ENCODE measurements at places on chromosomes 5 and 9. TPM values are rescaled to one million over a fixed set of nuclear protein-coding genes. Genes with fewer than 3 reads are reported as not detected.

The PCDHGA8 gene
- 0.06 TPM for total RNA-seq

The DNAI1 gene
- 0.08 TPM for total RNA-seq

The GRXCR2 gene
- total RNA-seq, result not detected

The GPR150 gene
- 0.18 TPM for total RNA-seq

The HTR1A gene
- total RNA-seq, result not detected

The PCDHGB2 gene
- total RNA-seq, result 0.08 TPM

The SPATA31A3 gene
- total RNA-seq, result not detected

The PCDHGA10 gene
- not detected for total RNA-seq

The FOXI1 gene
- not detected for total RNA-seq

The IFNA13 gene
- total RNA-seq, result not detected

The CCL28 gene
- 0.18 TPM for total RNA-seq

The ADAMTSL1 gene
- not detected for total RNA-seq

The BARHL1 gene
- total RNA-seq, result not detected

The TTC16 gene
- total RNA-seq, result not detected

The MARCOL gene
- total RNA-seq, result not detected

The SPAG8 gene
- total RNA-seq, result 0.58 TPM

The SLC24A2 gene
- not detected for total RNA-seq

The HAVCR2 gene
- total RNA-seq, result 0.39 TPM

The ANKRD34B gene
- total RNA-seq, result 0.18 TPM

The WDR31 gene
- 0.95 TPM for total RNA-seq

The TTC23L gene
- total RNA-seq, result 0.70 TPM

The CCL19 gene
- not detected for total RNA-seq

The IL31RA gene
- 1.3 TPM for total RNA-seq

The ZNF462 gene
- total RNA-seq, result 4.3 TPM

The PCDHGC5 gene
- total RNA-seq, result not detected

The LURAP1L gene
- total RNA-seq, result 18.6 TPM

The LRRC70 gene
- total RNA-seq, result 0.25 TPM

The TAF1L gene
- not detected for total RNA-seq

The CBY3 gene
- not detected for total RNA-seq

The ALDH1B1 gene
- 53.0 TPM for total RNA-seq

The PCDHGB3 gene
- total RNA-seq, result 0.17 TPM

The GLRA1 gene
- not detected for total RNA-seq

The VCAN gene
- 13.9 TPM for total RNA-seq

The WWC1 gene
- 97.2 TPM for total RNA-seq

The UBE2B gene
- total RNA-seq, result 77.1 TPM

The CCDC112 gene
- total RNA-seq, result 8.2 TPM

The FBLL1 gene
- not detected for total RNA-seq

All from A549 treated with CORT108297 at 1 μM for 4 hours (cell line).